CD4-positive, CD25-positive, alpha-beta regulatory T cell (primary cell): ENCODE measurements at places on chromosomes 12 and 14.

DNA sequence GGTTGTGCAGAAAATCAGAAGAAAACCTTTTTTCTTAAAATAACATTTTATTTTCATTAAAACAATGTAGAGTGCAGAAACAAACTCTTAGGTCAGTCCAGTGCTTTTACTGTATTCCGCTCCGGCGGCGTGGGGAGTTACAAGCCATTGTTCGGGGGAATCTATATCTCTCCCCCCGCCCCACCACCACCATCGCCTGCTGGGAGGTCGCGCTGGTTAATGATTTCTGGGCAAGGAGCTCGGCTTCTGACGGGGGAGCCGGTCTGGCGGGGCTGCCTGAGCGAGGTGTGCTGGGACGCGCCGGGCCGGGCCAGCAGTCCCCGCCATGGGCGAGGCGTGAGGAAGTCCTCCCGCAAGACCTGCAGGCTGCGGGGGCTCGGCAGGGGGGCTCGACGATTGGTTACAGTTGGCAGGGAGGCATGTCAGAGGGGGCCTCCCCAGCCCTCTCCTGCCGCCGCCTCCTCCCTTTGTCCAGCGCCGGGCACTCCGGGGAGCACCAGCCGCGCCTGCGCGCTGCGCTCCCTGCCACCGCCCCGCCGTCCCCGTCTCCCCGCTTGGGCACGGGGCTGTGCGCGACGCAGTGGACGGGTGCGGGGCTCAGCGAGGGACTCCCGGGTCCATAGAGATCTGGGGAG is 1.0 kb upstream of the DUSP6 start:
- peaks cover 54% of the 10 kb centered on the region for H3K4me1 ChIP-seq
- peak overlapping the region; percentile 69 for H3K27ac ChIP-seq
- H3K4me3 ChIP-seq: peak overlapping the region; percentile 84

DNA sequence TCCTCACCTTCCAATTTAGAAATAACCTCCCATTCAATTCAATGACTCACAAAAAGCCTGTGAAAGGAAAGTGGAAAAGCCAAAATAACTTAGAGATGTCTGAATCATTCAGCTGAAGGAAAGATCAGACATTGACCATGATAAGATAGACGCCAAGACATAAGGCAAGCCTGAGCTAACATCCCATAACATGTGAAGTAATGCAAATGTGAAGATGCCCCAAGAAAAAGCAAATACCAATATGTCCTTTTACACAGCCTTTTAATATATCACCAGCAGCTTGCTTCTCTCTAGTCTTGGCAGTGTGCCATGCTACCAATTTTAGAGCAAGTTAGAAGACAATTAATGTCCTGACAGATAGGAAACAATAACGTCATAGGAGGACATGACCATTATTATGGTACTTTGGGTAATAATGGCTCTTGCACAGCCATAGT is 2.4 kb upstream of the NUMB start:
- no peak overlapping the region for H3K27ac ChIP-seq
- H3K27me3 ChIP-seq: no peaks in the 10 kb centered on the region
- no peak for DNase-seq
- peaks cover 31% of the 10 kb centered on the region for H3K4me1 ChIP-seq

DNA sequence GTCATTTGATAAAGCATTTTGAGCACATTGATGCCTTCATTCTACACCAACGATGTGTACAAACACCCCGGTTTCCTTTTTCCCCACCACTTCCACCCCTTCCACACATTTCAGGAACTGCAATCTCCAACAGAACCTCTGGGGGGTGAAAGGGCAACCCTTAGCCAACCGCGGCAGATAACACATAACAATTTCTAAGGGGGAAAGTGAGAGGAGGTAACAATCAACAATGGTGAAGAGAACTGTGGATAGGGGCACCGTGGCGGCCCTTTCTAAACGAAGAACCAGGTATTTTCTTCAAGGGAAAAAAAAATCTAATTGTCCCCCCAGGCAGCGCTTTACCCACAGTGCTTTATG is 1.1 kb downstream of the KITLG start:
- peaks cover 11% of the 10 kb centered on the region for H3K4me1 ChIP-seq
- DNase-seq: no peak
- H3K27me3 ChIP-seq: peaks cover 21% of the 10 kb centered on the region
- no peak overlapping the region for H3K27ac ChIP-seq

DNA sequence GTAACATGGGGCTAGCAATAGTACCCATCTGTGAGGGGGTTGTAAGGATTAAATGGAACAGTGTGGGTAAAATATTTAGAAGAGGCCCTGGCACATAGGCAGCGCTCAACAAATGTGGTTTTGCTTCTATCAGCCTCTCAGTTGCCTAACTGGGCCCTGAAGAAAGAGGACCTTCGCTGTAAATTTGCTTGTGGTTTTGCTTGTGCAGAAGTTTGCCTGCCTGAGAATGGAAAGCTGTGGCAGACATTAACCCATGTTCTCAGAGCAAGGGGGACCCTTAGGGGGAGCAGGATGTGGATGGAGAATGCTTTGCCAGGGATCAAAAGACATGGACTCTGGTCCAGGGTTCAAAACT is 160.1 kb downstream of the BRMS1L start:
- no peaks in the 10 kb centered on the region for H3K27me3 ChIP-seq
- H3K27ac ChIP-seq: no peak overlapping the region
- no peak overlapping the region for H3K4me3 ChIP-seq
- DNase-seq: no peak
- no peaks in the 10 kb centered on the region for H3K36me3 ChIP-seq

DNA sequence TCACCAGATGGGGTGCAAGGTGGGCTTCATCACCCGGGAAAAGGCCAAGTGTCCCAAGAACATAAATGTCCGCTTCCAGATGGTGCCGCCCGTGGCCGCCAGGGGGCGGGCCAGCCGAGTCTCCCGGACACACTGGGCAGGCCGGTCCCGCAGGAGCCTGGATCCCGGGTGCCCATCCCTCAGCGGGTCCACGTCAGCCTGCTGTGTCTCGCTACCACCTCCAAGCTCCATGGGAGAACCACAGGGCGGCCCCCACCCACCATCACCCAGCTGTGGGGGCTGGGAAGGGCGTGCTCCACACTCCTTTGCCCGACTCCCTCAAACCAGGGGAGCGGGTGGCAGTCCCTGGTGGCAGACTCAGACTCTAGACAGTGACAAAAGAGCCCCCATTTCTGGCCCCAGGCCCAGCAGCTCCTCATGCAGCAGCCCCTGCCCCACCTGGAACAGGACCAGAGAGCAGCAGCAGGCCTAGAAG is 22.0 kb upstream of the NUDT14 start:
- peak; percentile 42 for DNase-seq
- peaks cover 12% of the 10 kb centered on the region for H3K4me1 ChIP-seq
- no peaks in the 10 kb centered on the region for H3K36me3 ChIP-seq
- H3K27me3 ChIP-seq: no peaks in the 10 kb centered on the region
- H3K27ac ChIP-seq: no peak overlapping the region
- no peak overlapping the region for H3K4me3 ChIP-seq

GRCh38 chr14:24411443-24412389 is 12.9 kb downstream of the NYNRIN start:
- H3K36me3 ChIP-seq: no peaks in the 10 kb centered on the region
- no peak overlapping the region for H3K4me3 ChIP-seq
- DNase-seq: no peak
- no peaks in the 10 kb centered on the region for H3K27me3 ChIP-seq

- H3K4me1 ChIP-seq: no peaks in the 10 kb centered on the region
- no peaks in the 10 kb centered on the region for H3K27me3 ChIP-seq
- H3K27ac ChIP-seq: no peak overlapping the region
- DNase-seq: no peak
- H3K4me3 ChIP-seq: no peak overlapping the region
Measured at GRCh38 chr12:39867631-39868327, 238.1 kb downstream of the SLC2A13 start.

GRCh38 chr12:106774808-106775524 is 484 bp downstream of the RIC8B start:
- H3K27ac ChIP-seq: peak overlapping the region; percentile 81
- H3K4me1 ChIP-seq: peaks cover 25% of the 10 kb centered on the region

GRCh38 chr12:42144158-42144407 is 591 bp downstream of the GXYLT1 start:
- H3K27me3 ChIP-seq: no peaks in the 10 kb centered on the region
- peaks cover 18% of the 10 kb centered on the region for H3K4me1 ChIP-seq
- DNase-seq: no peak
- H3K36me3 ChIP-seq: no peaks in the 10 kb centered on the region

DNA sequence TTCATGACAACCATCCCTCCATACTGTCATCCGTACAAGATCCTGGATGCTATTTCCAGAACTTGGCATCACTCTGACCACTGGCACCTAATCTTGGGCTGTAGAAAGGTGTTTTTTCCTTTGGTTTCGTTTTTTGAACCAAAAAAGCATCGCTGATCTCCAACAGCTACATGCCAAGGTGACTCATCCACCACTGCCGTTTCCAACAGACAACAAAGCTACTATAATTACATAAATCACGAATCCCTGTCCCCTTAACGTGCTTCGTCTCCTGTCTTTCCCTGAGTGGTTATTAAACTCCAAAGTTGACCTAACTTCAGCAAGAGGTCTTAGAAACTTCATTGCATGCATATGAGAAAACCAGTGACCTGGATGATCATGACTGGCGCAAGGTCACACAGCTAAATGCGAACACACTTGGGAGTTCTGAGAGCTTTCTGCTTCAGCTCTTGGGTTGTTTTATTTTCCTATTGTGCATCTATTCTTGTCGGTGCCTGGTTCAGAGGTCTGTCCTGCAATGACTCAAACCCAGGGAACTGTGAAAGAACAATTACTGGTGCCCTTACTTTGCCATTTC is 99.9 kb downstream of the PPM1H start:
- H3K27ac ChIP-seq: no peak overlapping the region
- no peak overlapping the region for H3K4me3 ChIP-seq
- no peaks in the 10 kb centered on the region for H3K27me3 ChIP-seq

- no peak for DNase-seq
- peaks cover 6% of the 10 kb centered on the region for H3K4me1 ChIP-seq
- no peaks in the 10 kb centered on the region for H3K27me3 ChIP-seq
- no peaks in the 10 kb centered on the region for H3K36me3 ChIP-seq
- no peak overlapping the region for H3K27ac ChIP-seq
Measured at GRCh38 chr12:122855928-122856831, 20.9 kb downstream of the HIP1R start.

DNA sequence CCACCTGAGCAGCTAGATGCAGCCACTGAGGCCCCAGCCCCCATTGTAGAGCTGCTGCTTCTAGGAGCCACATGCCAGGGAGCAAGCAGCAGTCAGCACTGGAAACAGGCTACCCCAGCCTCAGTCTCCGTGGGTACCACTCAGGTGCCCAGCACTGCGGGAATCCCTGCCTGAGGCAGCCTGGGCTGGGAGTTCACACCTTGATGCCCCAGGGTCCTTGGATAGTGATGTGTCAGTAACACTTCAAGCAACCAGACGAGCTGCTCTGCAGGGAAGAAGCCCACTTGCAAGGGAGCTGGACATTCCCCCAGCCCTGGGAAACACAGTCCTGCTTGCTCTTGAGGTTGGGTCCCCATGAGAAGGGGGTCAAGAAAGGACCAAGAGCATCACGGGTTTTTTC is 90.7 kb downstream of the ZFP36L1 start:
- DNase-seq: no peak
- peaks cover 10% of the 10 kb centered on the region for H3K4me1 ChIP-seq
- no peaks in the 10 kb centered on the region for H3K27me3 ChIP-seq

GRCh38 chr14:22531451-22532344 is 57.3 kb downstream of the DAD1 start:
- H3K36me3 ChIP-seq: peaks cover 81% of the 10 kb centered on the region
- peak; percentile 74 for DNase-seq
- H3K27ac ChIP-seq: peak overlapping the region; percentile 99
- H3K4me1 ChIP-seq: peaks cover 96% of the 10 kb centered on the region

DNA sequence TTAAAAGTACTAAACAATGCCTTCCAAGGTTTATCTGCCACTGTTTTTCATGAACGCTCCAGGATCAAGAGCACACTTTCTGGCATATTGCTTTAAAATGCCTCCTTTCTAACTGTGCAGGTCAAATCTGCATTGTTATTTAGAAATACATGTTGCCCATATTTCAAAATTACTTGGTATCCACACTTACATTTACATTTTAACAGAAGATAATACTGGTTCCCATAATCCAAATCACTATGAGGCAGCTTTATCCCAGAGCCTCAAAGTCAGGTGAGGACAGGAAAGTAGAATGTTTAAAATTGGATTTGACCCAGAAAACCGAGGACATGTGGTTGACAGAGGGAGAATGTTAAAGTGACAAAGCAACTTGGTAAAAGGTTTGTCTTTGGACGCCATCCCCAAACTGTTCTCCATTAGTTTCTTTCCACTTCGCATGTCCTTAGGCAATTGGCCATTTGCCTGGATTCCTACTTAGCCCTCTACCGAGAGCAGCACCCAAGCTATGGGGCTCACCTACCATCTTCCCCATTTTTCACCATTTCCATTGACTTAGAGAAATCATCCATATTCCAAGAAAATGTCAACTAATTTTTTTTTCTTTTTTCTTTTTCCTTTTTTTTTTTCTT is 353.0 kb downstream of the PAWR start:
- no peaks in the 10 kb centered on the region for H3K27me3 ChIP-seq
- H3K36me3 ChIP-seq: no peaks in the 10 kb centered on the region
- no peak for DNase-seq
- no peak overlapping the region for H3K4me3 ChIP-seq
- no peak overlapping the region for H3K27ac ChIP-seq

GRCh38 chr14:62084020-62084419 is 321.8 kb downstream of the SNAPC1 start:
- H3K4me3 ChIP-seq: no peak overlapping the region
- peaks cover 2% of the 10 kb centered on the region for H3K27me3 ChIP-seq
- H3K27ac ChIP-seq: no peak overlapping the region
- no peaks in the 10 kb centered on the region for H3K36me3 ChIP-seq
- H3K4me1 ChIP-seq: no peaks in the 10 kb centered on the region

DNA sequence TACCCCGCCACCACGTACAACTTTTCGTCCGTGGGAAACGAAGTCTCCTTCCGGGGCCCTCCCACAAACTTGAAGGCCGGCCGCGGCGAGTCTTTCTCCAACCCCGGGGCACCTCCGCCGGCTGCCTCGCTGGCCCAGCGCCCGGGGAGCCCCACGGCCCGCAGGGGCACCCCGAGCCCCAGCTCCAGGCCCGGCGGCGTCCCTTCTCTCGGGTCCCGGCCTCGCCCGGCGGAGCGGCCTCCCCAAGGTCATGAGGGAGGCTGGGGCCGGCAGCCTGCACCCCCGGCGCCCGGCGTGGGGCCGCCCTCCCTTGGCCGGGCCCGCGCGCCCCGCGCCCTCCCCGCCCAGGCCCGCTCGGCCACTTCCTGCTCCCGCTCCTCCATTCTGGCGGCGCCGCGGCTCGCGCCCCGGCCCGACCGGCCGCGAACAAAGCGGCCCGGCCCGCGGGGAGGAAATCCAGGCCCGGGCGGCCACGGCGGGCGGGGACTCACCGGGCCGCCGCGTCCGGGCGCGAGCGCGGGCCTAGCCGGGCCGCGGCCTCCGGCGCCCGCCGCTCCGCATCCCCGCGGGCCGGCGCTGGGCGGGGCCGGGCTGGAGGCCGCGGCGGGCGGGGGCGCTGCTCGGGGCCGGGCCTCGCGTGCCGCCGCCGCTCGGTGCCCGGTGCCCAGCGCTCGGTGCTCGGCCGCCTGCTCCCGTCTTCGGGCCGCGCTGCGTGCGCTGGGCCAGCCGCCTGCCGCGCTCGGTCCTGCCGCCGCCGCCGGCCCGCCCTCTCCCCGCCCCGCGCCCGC is at the start of gene AKT1:
Gene AKT1, minus strand, starts transcription at position 756 of the 788 bp plus-strand sequence. CDS start 3,105 bp downstream, outside the sequence.
- H3K27me3 ChIP-seq: no peaks in the 10 kb centered on the region
- no peaks in the 10 kb centered on the region for H3K36me3 ChIP-seq
- H3K4me3 ChIP-seq: peak within 1 kb of the TSS; percentile 51
- DNase-seq: peak; percentile 22
- peak within 1 kb of the TSS; percentile 81 for H3K27ac ChIP-seq

- H3K27ac ChIP-seq: no peak overlapping the region
- H3K36me3 ChIP-seq: no peaks in the 10 kb centered on the region
- peaks cover 2% of the 10 kb centered on the region for H3K4me1 ChIP-seq
- no peaks in the 10 kb centered on the region for H3K27me3 ChIP-seq
- H3K4me3 ChIP-seq: no peak overlapping the region
Measured at GRCh38 chr14:32565256-32565655, 236.2 kb downstream of the AKAP6 start.
